ENCODE measurements at places on chromosomes 4 and X.

GRCh38 chrX:37746218-37746941 lies 33.5 kb upstream of the CYBB start:
- DNase-seq, result peak; percentile 0

- DNase-seq, result peak; percentile 1
These were observed 141.9 kb downstream of the THOC2 start for GRCh38 chrX:123590842-123591486.

DNA sequence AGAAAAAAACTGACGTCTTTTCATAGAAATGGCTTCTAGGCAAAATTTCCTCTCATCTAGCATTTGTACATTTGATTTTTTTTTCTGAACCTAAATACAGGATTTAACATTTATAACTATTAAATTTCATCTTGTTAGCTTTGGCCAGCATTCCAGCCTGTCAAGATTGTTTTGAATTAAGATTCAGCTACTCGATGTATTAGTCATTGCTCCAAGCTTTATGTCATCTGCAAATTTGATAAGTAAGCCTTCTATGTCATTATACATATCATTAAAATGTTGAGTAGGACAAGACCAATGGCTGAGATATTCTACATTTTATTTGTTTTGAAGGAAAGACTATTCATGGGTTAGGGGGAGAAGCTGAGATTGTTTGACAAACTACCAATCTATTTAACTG lies 46.7 kb downstream of the DDX53 start:
- DNase-seq, result no peak

DNA sequence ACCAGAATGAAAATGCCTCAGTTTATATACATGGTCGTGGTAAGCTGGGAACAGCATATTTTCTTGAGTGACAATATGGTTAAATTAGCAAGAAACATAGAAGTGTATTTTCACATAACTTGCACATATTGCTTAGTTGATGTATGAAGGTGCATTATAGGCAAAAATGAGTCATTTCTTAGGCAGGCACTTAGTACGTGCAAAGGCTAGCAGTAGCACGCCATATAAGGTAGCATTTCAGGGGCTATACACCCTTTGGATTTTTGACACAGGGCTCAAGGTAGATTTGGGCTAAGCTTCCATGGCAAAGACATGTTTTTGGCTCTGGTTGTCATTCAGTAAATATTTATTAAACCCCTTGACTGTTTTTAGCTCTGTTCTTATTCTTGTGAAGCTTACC lies 33.1 kb downstream of the PCDH7 start:
- peak; percentile 67 for DNase-seq

DNA sequence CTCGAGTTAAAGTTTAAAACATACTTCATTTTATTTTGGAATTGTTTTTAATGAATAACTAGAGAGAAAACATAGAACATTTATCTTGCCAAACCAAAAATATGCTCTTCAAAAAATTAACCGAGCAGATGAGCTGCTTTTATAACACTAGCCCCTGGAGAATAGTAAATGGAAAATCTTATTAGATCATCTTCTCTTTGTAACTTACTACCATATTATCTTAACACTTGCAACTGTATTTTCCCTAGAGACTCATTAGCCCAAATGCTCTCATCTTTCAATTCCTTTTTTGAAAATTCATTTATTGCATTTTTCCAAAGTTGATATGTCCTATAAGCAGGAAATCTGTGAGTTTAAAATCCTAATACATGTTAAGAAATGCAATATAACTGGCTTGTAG lies 143.3 kb downstream of the CAMK2D start:
- DNase-seq, result peak; percentile 38

GRCh38 chrX:3191796-3192195 lies 150.5 kb downstream of the ARSF start:
- peak; percentile 55 for DNase-seq

All from fibroblast of skin of right quadriceps (primary cell).